Natural killer cell treated with Interleukin-12 subunit alpha and Interleukin-12 subunit beta and Interleukin-15 and Interleukin-18, amount 100 ng/mL, for 72 hours (primary cell): ENCODE measurements at places on chromosomes 4 and X. TPM values are rescaled to one million over a fixed set of nuclear protein-coding genes. Genes with fewer than 3 reads are reported as not detected.

- H3K4me3 ChIP-seq = no peak overlapping the region
- DNase-seq = no peak
- peaks cover 39% of the 10 kb centered on the region for H3K27me3 ChIP-seq
- H3K36me3 ChIP-seq = no peaks in the 10 kb centered on the region
- H3K4me1 ChIP-seq = no peaks in the 10 kb centered on the region
Observed at GRCh38 chrX:119226446-119226845, 9.6 kb upstream of the PGRMC1 start.

Gene NOX1
- not detected for total RNA-seq

GRCh38 chr4:96736352-96736889 is 896.5 kb downstream of the PDHA2 start:
- H3K4me3 ChIP-seq = no peak overlapping the region
- DNase-seq = no peak
- H3K27ac ChIP-seq = no peak overlapping the region

Gene HS6ST2
- total RNA-seq = 0.89 TPM

- DNase-seq = no peak
- H3K27ac ChIP-seq = no peak overlapping the region
- H3K36me3 ChIP-seq = no peaks in the 10 kb centered on the region
- no peak overlapping the region for H3K4me3 ChIP-seq
Observed at GRCh38 chr4:140108243-140108642, 45.7 kb downstream of the MAML3 start.

DNA sequence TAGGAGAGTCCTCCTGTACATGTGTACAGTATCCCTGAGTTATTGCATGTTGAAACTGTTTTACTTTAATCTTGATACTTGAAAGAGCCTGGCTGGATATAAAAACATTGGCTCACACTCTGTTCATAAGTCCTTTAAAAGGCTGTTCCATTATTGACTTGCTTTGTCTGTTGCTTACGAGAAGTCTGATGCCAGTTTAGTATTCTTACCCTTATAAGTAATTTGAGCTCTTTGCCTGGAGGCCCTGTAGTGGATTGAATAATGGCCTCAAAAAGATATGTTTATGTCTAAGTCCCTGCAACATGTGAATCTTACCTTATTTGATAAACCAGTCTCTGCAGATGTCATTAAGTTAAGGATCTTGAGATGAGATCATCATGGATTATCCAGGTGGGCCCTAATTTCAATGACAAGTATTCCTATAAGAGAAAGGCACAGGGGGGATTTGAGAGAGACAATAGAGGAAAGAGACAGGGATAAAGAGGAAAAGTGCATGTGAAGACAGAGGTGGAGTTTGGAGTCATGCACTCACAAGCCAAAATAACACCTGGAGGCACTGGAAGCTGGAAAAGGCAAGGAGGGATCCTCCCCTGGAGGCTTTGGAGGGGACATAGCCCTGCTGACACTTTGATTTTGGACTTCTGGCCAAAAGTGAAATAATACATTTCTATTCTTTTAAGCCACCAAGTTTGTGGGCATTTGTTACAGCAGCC is 98.1 kb downstream of the IRF2 start:
- peaks cover 4% of the 10 kb centered on the region for H3K36me3 ChIP-seq
- no peak overlapping the region for H3K4me3 ChIP-seq
- no peak overlapping the region for H3K27ac ChIP-seq
- no peaks in the 10 kb centered on the region for H3K27me3 ChIP-seq

DNA sequence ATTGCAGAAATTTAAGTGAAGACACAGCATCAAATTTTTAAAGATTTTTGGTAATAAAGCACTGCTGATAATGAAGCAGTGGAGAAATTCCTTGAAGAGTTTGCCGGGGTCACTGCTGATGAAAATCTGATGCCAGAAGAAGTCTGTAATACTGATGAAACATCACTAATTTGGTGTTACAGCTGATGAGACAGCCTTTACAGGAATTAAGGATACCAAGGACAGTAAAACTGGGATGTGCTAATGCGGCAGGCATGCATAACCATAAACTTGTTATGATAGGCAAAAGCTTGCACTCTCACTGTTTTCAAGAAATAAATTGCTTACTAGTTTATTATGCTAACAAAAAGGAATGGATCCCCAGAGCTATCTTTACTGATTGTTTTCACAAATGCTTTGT is 52.9 kb upstream of the VEGFC start:
- DNase-seq = no peak
- no peak overlapping the region for H3K4me3 ChIP-seq
- H3K4me1 ChIP-seq = no peaks in the 10 kb centered on the region
- H3K27ac ChIP-seq = no peak overlapping the region
